Peyer's patch (tissue), 4 donors: ENCODE measurements at places on chromosomes 4 and X.

- H3K27ac ChIP-seq = no peak overlapping the region
- no peak for DNase-seq
- H3K27me3 ChIP-seq = no peaks in the 10 kb centered on the region
- no peaks in the 10 kb centered on the region for H3K4me1 ChIP-seq
- peaks cover 17% of the 10 kb centered on the region for H3K36me3 ChIP-seq
- no peak overlapping the region for H3K4me3 ChIP-seq
These were observed 8.2 kb downstream of the VAMP7 start for GRCh38 chrX:155889328-155889727.

GRCh38 chr4:170674176-170674575, 584.4 kb upstream of the AADAT start:
- no peak overlapping the region for H3K27ac ChIP-seq
- no peak overlapping the region for H3K4me3 ChIP-seq
- H3K4me1 ChIP-seq = no peaks in the 10 kb centered on the region
- no peaks in the 10 kb centered on the region for H3K36me3 ChIP-seq

DNA sequence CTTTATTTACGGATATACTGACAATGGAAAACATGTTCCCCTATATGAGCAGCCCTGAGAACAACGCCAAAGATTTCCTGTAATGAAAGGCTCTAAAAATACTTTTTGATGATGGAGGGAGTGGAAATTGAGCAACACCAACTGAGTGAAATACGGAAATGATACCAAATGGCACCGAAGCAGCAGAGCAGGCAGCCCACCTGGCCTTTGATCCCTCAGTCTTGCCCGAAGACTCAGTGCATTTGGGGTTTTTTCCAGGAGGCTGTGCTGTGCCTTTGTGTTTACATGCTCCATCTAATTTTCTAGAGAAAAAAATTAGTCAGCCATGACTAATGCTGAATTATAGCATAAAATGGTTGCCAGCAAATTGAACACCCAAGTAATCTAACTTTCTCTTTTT, 169.9 kb upstream of the RBPJ start:
- no peaks in the 10 kb centered on the region for H3K4me1 ChIP-seq
- no peak overlapping the region for H3K4me3 ChIP-seq
- no peak for DNase-seq
- H3K27me3 ChIP-seq = no peaks in the 10 kb centered on the region

GRCh38 chr4:175413561-175413960, 398.5 kb downstream of the GPM6A start:
- no peaks in the 10 kb centered on the region for H3K36me3 ChIP-seq
- DNase-seq = no peak
- H3K27ac ChIP-seq = no peak overlapping the region
- no peaks in the 10 kb centered on the region for H3K4me1 ChIP-seq
- no peak overlapping the region for H3K4me3 ChIP-seq

DNA sequence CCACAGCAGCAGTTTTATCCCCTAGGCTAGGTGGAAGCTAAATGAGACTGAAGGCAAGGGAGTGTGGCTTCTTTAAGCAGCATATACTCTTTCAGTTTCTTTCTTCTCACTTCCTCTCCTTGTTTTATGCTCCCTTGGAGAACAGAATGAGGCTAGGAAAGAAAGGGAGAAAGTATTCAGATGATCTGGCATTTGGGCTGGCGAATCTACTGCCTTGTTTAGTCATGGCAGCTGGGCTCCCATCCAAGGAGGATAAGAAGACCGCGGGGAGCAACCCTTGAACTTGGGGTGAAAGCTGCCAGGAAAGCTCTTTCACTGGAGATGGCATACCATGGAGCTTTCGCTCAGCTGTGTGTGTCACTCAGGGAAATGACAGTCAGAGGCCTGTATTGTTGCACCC, 72.1 kb downstream of the ARHGEF38 start:
- no peak overlapping the region for H3K27ac ChIP-seq
- peak; percentile 75 for DNase-seq
- H3K4me3 ChIP-seq = no peak overlapping the region
- H3K36me3 ChIP-seq = no peaks in the 10 kb centered on the region
- no peaks in the 10 kb centered on the region for H3K27me3 ChIP-seq
- peaks cover 11% of the 10 kb centered on the region for H3K4me1 ChIP-seq

DNA sequence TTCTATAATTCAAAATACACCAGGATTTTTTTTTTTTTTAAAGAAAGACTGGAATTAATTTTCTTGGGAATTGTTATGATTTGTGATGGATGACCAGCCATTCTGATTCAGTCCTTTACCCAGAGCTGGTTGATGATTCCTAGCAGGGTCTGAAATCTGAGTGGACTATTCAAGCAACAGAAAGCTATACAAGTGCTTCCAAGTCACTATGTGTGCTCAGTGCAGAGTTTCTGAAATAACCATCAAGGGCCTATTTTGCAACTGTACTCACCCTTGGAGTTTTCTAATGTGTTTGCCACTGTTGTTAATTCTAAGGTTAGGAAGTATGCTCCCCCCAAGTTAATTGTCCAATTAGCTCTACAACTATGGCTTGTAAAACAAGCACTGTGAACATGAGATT, 137.7 kb upstream of the RAPGEF2 start:
- no peak for DNase-seq
- H3K27ac ChIP-seq = no peak overlapping the region

DNA sequence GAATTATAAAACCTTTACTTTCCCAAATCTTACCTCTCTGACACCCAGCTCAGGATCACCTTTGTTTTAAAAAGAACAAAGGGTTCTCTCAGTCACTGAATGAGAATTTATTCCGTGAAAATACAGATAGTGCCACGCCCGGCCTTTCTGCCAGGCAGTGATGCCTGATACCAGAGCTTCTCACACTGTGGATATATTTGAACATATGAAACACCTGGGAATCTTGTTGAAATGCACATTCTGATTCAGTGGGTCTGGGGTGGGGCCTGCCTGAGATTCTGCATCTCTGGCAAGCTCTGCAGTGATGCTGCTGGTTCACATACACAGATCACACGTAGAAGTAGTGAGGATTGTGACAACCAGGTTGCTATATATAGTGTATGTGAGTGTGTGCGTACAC, 46.0 kb downstream of the ELOVL6 start:
- no peaks in the 10 kb centered on the region for H3K4me1 ChIP-seq
- no peak overlapping the region for H3K4me3 ChIP-seq
- H3K27me3 ChIP-seq = no peaks in the 10 kb centered on the region
- H3K27ac ChIP-seq = no peak overlapping the region

DNA sequence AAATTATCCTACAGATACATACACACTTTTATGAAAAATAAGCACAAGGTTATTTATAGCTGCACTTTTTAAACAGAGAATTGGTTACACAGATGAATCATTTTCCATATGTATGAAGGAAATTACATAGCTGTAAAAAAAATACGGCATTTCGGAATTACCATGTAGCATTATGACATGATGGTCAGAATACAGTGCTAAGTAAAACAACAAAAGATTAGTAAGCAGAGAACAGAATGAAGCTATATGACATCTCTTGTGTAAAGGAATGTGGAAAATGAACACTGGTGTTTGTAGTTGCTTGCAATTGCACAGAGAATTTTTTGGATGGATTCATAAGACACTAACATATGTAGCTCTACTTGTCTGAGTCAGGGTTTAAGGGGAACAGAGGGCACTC, 1222.0 kb upstream of the PRKX start:
- H3K4me1 ChIP-seq = no peaks in the 10 kb centered on the region
- no peak for DNase-seq
- no peaks in the 10 kb centered on the region for H3K27me3 ChIP-seq
- H3K4me3 ChIP-seq = no peak overlapping the region
- no peak overlapping the region for H3K27ac ChIP-seq
- no peaks in the 10 kb centered on the region for H3K36me3 ChIP-seq
